GM23248 (cell line): ENCODE measurements at places on chromosomes 2 and 18. TPM values are rescaled to one million over a fixed set of nuclear protein-coding genes. Genes with fewer than 3 reads are reported as not detected.

DNA sequence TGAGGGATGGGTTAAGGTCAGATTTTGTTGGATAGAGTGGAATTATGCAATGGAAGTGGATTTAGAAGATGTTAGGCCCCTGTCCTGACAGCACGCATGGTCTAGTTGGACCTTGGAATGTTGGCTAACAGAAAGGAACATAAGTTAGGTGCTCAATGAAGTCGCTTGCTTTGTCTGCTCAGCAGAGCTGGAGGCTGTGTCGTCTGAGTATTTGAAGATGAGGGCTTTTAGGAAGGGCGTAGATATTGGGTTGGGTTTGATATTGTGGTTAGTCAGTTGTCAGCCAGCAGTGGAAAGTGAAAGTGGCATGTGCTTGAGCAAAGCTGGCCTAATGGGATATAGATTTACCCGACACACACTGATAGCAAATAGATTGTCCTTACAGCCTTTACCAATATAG lies 239.3 kb downstream of the PRKCE start:
- DNase-seq = no peak
- no peak overlapping the region for H3K27ac ChIP-seq
- H3K4me3 ChIP-seq = no peak overlapping the region
- H3K27me3 ChIP-seq = no peaks in the 10 kb centered on the region
- H3K4me1 ChIP-seq = peaks cover 20% of the 10 kb centered on the region
- no peaks in the 10 kb centered on the region for H3K36me3 ChIP-seq

GRCh38 chr18:79697178-79697577 lies 17.6 kb downstream of the CTDP1 start:
- no peak overlapping the region for H3K4me3 ChIP-seq
- H3K36me3 ChIP-seq = no peaks in the 10 kb centered on the region; the same call in 1 of the 2 replicates
- H3K27me3 ChIP-seq = no peaks in the 10 kb centered on the region
- no peaks in the 10 kb centered on the region for H3K4me1 ChIP-seq

GRCh38 chr2:126769118-126769517 lies 113.2 kb downstream of the GYPC start:
- H3K36me3 ChIP-seq = no peaks in the 10 kb centered on the region
- H3K27ac ChIP-seq = no peak overlapping the region
- no peak overlapping the region for H3K4me3 ChIP-seq
- H3K4me1 ChIP-seq = no peaks in the 10 kb centered on the region
- DNase-seq = no peak

DNA sequence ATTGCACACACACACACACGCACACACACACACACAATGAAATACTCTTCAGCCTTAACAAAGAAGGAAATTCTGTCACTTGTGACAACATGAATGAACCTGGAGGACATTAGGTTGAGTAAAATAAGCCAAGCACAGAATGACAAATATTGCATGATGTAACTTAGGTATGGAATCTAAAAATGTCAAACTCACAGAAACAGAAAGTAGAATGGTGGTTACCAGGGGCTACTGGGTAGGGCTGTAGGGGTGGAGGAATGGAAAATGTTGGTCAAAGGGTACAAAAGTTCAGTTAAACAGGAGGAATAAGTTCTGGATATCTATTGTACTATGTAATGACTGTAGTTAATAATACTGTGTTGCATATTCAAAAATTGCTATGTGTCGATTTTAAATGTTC lies 29.5 kb downstream of the SCN2A start:
- no peak overlapping the region for H3K27ac ChIP-seq
- peaks cover 8% of the 10 kb centered on the region for H3K4me1 ChIP-seq
- DNase-seq = no peak
- no peaks in the 10 kb centered on the region for H3K27me3 ChIP-seq
- H3K4me3 ChIP-seq = no peak overlapping the region
- H3K36me3 ChIP-seq = no peaks in the 10 kb centered on the region

GRCh38 chr2:191434072-191434471 lies 188.9 kb downstream of the MYO1B start:
- H3K36me3 ChIP-seq = no peaks in the 10 kb centered on the region
- H3K27me3 ChIP-seq = no peaks in the 10 kb centered on the region
- no peaks in the 10 kb centered on the region for H3K4me1 ChIP-seq

DNA sequence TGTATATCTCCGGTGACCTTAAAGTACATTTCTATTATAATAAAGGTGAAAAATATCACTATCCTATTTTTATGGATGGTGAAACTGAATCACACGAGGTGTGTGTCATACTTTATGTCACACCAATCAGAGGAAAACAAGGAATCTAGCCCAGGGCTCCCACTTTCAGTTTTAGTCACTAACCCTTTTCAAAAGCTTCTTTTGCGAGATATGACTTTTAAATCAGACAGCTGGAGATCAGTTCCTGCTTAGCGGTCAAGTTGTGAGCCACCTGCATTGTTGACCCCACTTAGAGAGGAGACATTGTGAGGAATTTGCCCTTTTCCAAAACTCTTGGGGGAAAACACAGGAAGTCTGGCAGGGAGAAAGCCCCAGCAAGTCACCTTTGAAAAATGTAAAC lies 70.5 kb downstream of the CPS1 start:
- H3K27me3 ChIP-seq = no peaks in the 10 kb centered on the region
- no peaks in the 10 kb centered on the region for H3K36me3 ChIP-seq
- peaks cover 7% of the 10 kb centered on the region; the same call in 1 of the 2 replicates for H3K4me1 ChIP-seq
- no peak overlapping the region for H3K4me3 ChIP-seq
- DNase-seq = peak; percentile 52
- H3K27ac ChIP-seq = 0 out of 2 replicates have a peak overlapping the region, but pooled peaks have one; percentile 22

DNA sequence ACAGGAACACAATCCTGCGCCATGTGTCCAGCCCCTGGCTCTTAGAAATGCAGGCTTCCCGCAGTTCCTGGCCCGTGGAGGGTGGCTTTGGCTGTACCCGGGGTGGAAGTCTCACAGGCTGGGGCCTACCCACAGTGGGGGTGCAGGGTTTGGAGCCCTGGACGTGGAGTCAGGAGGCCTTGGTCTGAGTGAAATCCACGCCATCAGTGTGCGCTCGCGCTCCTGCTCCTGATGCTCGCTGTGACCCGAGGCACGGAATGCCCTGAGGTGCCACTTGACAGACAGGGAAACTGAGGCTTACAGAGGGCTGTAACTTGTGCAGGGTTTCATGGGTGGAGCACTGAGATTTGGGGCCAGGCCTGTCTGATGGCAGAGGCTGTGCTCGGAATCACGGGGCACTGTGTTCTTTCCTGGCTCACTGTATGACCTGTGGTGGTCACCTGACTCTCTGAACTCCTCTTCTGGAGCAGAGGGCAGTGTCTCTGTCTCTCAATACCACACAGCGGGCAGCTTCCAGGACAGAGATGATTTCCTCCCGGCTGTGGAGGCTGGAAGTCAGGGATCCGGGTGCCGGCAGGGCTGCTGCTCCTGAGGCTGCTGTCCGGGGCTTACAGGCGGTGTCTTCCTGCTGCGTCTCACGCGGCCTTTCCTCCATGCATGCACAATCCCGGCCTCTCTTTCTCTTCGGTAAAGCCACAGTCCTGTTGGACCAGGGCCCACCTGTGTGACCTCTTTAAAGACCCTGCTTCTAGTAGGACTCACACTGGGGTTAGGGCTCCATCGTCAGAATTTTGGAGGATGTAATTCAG lies 25.9 kb upstream of the ALLC start:
- no peak overlapping the region for H3K4me3 ChIP-seq
- H3K36me3 ChIP-seq = no peaks in the 10 kb centered on the region
- H3K27ac ChIP-seq = no peak overlapping the region
- DNase-seq = no peak
- peaks cover 10% of the 10 kb centered on the region; the same call in 1 of the 2 replicates for H3K27me3 ChIP-seq

DNA sequence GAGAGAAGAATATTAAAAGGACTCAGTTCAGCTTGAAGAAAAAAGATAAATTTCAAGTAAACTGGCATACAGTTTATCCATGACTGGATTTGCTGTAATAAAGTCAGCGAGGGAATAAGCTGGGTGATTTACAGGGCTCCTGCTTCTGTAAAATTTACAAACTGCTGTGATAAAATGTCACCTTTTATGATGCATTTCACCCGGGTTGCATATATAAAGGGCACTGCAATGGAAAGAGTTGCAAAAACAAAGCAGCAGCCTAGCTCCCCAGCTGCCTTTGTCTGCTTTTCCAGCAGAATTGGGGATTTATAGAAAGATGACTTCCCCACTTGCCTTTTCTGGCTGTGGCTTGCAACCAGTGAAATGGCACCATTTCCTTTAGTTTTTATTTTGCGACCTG lies 132.5 kb upstream of the LHCGR start:
- peaks cover 8% of the 10 kb centered on the region; the same call in 1 of the 2 replicates for H3K27me3 ChIP-seq
- H3K36me3 ChIP-seq = no peaks in the 10 kb centered on the region
- no peaks in the 10 kb centered on the region for H3K4me1 ChIP-seq

DNA sequence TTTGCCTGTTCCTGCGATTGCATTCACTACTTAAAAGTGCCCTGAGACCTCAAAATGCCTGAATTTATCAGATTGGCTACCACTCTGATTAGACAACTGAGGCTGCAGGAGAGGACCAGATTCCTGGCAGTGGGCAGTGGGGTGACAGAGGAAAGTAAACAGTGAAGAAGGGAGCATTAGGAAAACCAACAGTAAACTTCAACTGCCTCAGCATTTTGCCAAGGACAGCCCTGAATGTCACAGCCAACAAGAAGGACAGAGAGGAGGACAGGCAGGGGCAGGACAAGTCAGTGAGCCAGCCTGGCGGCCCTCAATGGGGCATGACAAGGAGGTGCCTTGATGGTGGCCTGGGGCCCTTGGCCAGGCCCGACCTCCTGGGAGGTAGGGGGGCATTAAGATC lies 24.3 kb downstream of the ACMSD start:
- H3K36me3 ChIP-seq = no peaks in the 10 kb centered on the region
- no peak overlapping the region for H3K4me3 ChIP-seq
- no peaks in the 10 kb centered on the region for H3K27me3 ChIP-seq
- H3K4me1 ChIP-seq = peaks cover 10% of the 10 kb centered on the region
- DNase-seq = no peak

DNA sequence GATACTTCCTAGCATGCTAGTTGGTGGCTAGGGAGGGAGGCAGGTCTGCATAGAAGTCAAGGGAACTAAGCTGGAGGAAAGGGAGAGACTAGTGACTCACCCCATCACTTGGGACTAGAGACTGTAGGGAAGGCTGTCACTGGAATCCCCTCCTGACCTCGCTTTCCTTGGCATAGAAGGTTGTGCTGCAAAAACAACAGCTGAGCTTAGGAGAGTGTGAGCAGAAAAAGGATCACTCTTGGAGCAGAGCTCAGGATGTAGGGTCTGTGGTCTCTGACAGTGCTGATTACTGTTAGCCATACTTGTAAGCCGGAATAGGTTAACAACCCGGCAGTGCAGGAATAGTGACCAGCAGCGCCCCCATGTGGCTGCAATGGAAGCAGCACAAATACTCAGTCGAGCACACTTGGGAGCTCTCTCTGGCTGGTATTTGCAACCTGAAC lies 66.9 kb upstream of the SMAD2 start:
- no peak for DNase-seq
- H3K4me3 ChIP-seq = no peak overlapping the region
- peaks cover 8% of the 10 kb centered on the region; the same call in 1 of the 2 replicates for H3K27me3 ChIP-seq

DNA sequence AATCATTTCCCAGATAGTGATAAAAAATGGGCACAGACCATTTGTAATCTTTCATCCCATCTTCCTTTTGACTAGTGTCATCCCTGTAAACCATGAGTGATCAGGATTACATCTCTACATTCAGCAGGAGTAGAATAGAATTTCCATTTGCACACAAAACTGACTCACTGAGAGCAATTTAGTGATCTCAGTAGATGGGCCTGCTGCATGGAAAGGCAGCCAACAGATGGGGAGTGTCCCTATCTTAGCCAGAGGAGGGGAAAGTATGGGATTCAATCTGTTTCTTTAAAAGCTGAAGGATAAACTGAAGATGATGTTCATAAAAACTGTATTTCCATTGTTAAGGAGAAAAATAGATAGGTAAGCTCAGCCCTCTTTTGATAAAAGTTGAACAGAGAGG lies 441.7 kb downstream of the ZNF521 start:
- H3K27me3 ChIP-seq = no peaks in the 10 kb centered on the region
- H3K4me3 ChIP-seq = no peak overlapping the region
- peaks cover 18% of the 10 kb centered on the region for H3K4me1 ChIP-seq
- no peaks in the 10 kb centered on the region for H3K36me3 ChIP-seq
- DNase-seq = peak; percentile 78

GRCh38 chr18:31203096-31203793 lies 40.6 kb upstream of the DSC1 start:
- H3K4me3 ChIP-seq = no peak overlapping the region
- no peaks in the 10 kb centered on the region for H3K27me3 ChIP-seq

- no peaks in the 10 kb centered on the region for H3K4me1 ChIP-seq
- H3K27me3 ChIP-seq = no peaks in the 10 kb centered on the region
- H3K36me3 ChIP-seq = no peaks in the 10 kb centered on the region
- H3K27ac ChIP-seq = no peak overlapping the region
These were observed 245.6 kb downstream of the HDAC4 start for GRCh38 chr2:239154971-239155805.

- no peaks in the 10 kb centered on the region for H3K36me3 ChIP-seq
- H3K4me1 ChIP-seq = 0 out of 2 replicates have a peak, but pooled peaks cover 6% of the 10 kb centered on the region
- peak; percentile 71 for DNase-seq
- peak overlapping the region; percentile 89 for H3K4me3 ChIP-seq
- peak overlapping the region; percentile 92 for H3K27ac ChIP-seq
These were observed 649 bp downstream of the ESCO1 start for GRCh38 chr18:21599585-21600525.

Gene OLA1
- 64.3 and 73.9 TPM in 2 replicates for total RNA-seq

Gene SULT1C2
- not detected in 2 replicates for total RNA-seq

Gene FAP
- total RNA-seq = 243 and 269 TPM in 2 replicates

Gene ACKR3
- 6.1 and 10.1 TPM in 2 replicates for total RNA-seq

Gene MLPH
- total RNA-seq = 4.7 and 8.1 TPM in 2 replicates
